ENCODE measurements at places on chromosomes 16 and 17.

- no peak for DNase-seq
Observed at GRCh38 chr17:72890711-72891110, 201.8 kb downstream of the SLC39A11 start.

GRCh38 chr17:9576521-9577372, at the start of gene CFAP52:
Gene CFAP52 (plus strand): TSS chr17:9576642. CDS start chr17:9576696, 54 bp downstream.
- no peak for DNase-seq

- DNase-seq, result no peak
Observed at GRCh38 chr16:48459167-48459566, 74.0 kb upstream of the SIAH1 start.

- DNase-seq, result no peak
Observed at GRCh38 chr17:59451706-59452105, 113.7 kb upstream of the DHX40 start.

DNA sequence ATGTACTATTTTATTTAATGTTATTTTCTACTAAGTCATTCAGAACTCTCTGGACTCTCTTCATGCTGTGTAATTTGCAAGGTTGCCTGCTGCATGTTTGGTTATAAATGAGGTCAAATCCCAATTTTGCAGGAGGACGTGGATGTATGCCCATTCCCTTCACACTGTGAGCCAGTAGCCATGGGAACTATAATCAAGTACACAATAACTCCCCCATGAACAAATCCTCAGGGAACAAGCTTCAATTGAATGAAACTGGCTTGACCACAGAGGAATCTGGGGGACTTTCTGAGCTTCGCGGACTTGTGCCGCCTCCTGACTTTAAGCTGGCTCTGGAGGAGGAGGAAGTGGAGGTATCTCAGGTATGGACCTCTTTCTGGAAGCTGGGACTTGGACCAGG, 14.6 kb upstream of the KCTD13 start:
- no peak for DNase-seq

DNA sequence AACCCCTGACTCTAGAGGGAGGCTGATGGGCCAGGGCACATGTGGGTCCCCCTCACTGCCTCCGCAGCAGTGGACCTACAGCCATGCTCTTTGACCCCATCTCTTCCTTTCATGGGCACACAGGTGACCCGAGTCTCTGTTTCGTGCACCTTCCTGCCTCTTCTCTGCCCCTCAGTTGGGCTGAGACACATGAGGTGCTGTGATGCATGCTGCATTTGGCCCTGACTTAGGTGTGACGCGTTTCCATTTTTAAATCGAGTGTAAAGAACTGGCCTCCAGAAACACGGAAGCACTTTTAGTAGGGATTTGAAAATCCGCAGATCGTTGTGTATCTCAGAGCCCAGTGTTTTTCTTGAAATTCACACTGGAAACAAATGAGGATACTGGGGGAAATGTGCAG, 24.6 kb downstream of the C16orf90 start:
- DNase-seq, result no peak

- no peak for DNase-seq
Observed at GRCh38 chr17:38761612-38762011, 9.1 kb downstream of the PSMB3 start.

- DNase-seq, result no peak
Observed at GRCh38 chr16:20931066-20931600, 30.6 kb downstream of the LYRM1 start.

- no peak for DNase-seq
Observed at GRCh38 chr17:74836691-74837467, 22.8 kb downstream of the GRIN2C start.

DNA sequence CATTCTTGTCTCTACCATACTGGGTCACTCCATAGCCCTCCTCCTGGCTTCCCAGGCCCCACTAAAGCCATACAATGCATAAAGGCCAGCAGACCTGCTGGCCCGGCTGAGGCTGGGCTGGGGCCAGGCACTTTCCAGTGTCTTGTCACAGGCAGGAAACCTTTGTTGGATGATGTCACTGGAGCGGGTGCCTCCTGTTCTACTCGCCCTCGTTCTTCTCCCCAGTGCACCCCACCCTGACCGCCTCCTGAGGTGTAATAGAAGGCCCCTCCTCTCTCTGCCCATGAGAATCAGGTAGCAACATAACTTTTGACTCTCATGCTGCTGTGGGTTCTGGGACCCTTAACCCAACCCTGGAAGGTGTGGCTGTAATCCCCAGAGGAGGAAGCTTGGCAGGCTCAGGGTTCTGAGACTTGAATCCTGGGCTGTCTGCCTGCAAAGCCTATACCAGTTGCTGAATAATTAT, 54.2 kb upstream of the IL34 start:
- no peak for DNase-seq

- no peak for DNase-seq
Observed at GRCh38 chr17:50263331-50264262, 10.7 kb upstream of the TMEM92 start.

DNA sequence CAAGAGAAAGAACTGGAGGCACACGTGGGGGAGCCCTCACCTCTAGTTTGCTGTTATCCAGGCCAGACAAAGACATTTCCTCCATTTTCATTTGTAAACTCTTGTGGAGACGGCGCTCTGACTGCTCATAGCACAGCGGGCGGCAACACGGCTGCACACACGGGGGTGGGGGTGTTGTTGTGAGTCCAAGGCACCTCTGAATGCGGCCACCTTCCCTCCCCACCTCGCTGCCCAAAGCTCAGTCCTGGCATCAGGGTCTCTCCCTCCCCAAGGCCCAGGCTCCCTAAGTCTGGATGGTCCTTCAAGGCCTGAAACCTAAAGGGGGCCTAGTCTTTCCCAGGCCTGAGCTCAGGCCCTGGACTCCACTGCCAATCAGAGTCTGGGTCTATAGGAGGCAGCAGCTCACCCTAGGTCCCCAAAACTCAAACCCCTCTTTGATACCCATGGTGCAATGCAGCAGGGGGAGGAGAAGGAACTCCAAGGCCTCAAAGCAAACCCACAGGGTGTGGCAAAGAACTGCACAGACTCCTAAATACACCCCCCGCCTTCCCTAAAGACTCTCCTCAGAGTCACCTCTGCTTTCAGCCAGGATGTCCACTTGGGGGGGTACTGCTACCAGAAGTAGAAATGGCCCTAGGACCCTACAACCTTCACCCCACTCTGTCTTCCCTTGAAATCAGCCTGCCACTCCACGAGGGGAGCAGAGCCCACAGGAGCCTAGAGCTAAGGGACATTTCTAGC, 1.5 kb downstream of the ATXN7L3 start:
- no peak for DNase-seq

GRCh38 chr17:7444682-7445618, at the start of gene CHRNB1:
Gene CHRNB1 (plus strand): TSS chr17:7445061. CDS start chr17:7445128, 67 bp downstream.
- DNase-seq, result no peak

DNA sequence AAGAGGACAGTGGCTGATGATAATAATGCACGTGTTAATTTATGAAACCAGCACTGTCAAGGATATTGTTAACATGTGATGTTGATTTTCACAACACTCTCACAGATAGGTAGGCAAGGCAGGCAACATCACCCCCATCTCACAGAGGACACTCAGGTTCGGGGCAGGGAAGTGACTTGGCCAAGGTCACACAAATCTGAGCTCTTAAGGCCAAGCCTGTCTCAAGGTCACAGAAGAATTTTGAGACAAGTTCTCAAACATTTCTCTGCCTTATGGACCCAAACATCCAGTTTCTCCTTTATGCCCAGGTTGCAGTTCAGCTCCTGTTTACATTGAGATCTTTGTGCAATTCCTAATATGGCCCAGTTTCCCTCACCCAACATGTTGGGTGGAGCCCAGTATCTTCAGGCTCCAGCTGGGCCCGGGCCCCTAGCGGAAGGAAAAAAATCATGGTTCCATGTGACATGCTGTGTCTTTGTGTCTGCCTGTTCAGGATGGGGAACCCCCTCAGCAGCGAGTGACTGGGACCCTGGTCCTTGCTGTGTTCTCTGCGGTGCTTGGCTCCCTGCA, 1.3 kb downstream of the SLC2A4 start:
- no peak for DNase-seq

DNA sequence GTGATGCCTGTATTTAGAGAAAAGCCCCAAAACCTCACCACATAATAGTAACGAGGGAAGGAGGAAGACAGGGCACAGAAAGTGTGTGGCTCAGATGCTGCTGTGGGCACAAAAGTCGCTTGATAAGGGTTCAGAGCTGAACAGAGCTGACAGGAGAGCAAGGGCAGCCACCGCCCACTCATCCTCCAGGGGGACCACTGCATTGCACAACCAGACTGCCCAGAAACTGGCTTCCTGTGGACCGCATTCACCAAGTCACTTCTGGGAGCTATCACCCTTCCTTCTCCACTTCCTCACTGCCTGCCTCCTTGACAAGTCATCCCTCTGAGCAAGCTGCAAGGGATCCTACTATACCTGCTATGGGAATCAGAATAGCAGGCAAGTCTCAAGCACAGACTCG, 512.4 kb upstream of the CDH11 start:
- no peak for DNase-seq

- no peak for DNase-seq
Observed at GRCh38 chr17:43671031-43671692, 9.4 kb upstream of the MEOX1 start.

DNA sequence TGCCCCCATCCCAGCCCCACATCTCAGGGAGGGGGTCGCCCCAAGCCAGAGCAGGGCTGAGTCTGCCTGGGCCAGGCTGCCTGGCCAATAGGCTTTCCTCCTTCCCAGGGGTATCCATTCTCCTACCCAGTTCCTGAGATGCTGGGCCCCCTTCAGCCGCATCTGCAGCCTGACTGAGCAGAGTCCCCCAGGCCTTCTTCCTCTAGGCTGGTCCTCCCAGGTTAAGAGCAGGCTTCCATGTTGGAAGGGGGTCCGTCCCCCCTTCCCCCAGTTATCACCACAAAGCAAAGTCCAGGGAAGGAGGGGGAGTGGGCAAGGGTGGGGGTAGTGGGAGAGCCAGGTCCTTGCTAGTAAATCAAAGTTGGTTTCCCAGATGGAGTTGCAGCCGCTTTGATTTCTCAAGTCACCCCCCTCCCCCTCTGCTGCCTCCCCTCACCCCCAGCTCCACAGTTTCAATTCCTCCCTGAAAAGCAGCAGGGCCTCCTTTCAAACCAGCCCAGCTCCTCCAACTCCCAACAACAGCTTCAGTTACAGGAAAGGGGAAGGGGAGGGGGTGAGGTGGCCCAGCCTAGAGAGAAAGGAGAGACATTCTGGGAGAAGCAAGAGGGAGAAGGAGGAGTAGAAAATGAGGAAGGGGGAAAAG, 9.5 kb upstream of the FZD2 start:
- DNase-seq, result no peak

GRCh38 chr17:45874151-45874550, 20.2 kb upstream of the MAPT start:
- DNase-seq, result no peak

DNA sequence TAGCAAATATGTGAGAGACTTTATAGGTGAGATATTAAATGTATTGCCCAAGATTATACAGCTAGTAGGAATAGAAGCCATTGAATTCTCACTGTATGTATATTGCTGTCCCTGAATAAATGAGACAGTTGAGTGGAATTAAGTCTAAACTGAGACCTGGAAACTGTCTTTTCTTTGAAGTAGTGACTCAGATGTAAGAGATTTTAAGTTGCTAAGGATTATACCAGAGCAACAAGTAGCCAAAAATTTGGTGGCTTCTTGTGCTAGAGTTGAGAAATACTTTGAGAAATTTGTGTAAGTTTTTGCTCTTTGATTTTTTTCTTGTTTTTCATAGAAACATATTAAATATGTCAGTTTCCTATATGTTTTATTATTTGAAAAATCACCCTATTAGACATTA, 58.7 kb downstream of the TANC2 start:
- no peak for DNase-seq

- DNase-seq, result no peak
Observed at GRCh38 chr17:16398270-16399267, 16.8 kb upstream of the TRPV2 start.

DNA sequence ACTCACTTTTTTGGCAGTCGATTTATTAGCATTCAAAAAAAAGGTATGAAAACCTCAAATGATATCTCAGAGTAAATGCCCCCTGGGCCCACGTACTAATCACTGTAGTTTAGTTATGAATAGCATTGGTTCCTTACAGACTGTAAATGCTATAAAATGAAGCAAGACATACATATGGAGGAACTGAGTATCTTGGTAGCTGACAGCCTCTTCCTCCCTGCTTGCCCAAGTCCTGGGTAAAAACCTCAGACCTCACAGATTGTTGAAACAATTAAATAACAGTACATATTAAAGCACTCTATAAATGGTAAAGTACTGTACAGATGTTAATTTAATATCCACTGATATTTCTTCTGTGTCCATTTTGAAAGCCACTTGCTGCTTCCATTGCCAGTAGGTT, 33.2 kb upstream of the ABCC11 start:
- DNase-seq, result no peak

DNA sequence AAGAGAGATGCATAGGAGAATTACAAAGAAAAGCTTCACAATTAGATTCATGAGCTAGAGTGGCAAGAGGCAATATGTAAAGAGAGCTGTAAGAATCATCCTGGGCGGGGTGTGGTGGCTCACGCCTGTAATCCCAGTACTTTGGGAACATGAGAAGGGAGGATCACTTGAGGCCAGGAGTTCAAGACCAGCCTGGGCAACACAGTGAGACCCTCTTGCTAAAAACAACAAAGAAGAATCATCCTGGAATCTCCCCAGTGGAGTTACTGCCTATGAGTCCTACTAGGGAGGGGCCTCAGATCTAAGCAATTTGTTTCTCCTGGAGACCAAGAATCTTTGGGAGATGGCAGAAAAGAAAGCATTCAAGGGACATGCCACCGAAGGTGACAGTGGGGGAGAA, 119.1 kb downstream of the HIC1 start:
- DNase-seq, result no peak

DNA sequence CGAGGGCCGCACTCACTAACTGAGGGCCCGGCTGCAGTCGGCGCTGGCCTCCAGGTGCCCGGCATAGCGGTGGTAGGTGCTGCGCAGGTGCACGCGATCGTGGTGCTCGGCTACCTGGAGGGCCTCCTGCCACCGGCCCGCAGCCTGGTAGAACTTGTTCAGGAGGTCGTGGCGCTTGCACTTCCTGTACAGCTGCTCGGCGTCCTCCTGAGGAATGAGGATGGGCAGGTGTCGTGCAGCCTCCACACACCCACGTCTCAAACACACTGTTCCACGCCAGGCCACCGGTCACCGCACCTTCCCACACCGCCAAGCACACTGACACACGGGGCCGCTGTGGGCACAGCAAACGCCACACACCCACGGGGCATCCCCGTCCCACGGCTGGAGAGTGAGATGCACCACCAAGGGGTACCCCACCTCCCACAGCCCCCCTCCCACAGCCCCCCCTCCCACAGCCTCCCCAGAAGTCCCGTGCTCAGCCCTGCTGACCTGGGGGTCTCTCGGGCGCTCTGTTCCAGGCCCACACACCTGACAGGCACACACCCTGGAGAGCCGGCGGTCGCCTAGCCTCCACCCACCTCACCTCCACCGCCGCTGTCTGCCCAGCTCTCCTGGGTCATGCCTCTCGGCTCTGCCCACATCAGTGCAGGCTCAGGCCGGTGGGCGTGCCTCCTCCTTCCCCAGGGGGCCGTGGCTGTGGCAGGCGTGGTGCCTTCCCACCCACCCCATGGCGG, 7.4 kb upstream of the TMEM204 start:
- no peak for DNase-seq

DNA sequence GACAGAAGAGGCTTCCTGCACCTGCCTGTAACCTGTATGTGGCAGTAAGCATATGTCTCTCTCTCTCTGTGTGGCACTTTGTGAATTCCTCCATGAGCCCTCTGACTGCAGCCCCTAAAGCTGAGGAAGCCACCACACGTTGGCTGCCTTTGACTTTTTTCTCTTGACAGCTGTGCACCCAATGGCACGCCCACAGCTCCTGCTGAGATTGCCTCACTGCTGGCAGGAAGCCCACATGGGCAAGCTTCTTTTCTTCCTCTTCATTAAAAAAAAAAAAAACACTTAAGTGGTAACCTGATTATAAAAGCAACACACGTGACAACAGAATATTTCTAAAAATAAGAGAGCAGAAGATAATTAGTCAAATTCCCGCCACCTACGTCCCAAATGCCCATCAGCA, 34.0 kb upstream of the PIRT start:
- no peak for DNase-seq

Data from NCI-H2081 treated with DMSO at 0.1 percent for 48 hours (cell line).